ENCODE measurements at places on chromosomes 2 and 18.

- no peak for DNase-seq
Observed at GRCh38 chr2:178006710-178007109, 65.9 kb downstream of the PDE11A start.

DNA sequence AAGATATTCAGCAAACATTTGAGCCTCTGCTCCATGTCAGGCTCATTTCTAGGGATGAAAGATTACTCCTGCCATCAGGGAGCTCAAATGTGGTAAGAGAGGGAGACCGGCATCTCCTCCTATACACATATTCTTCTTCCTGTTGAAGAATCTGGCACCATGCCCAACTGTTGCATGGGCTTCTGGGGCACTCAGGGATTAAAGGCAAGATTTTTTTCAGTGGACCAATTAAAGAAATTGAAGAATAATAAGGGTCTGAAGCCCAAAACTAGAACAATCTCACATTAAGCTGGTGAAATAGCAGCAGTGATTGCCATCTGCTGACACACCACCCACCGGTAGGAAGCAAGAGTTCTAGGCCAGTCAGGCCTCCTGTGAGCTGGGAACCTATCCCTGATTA lies 145.4 kb upstream of the LYPD6 start:
- DNase-seq, result no peak

- DNase-seq, result no peak
Observed at GRCh38 chr18:23887493-23887892, 127.1 kb upstream of the TTC39C start.

GRCh38 chr2:220077488-220077887 lies 450.1 kb downstream of the SLC4A3 start:
- no peak for DNase-seq

- DNase-seq, result no peak
Observed at GRCh38 chr18:57432751-57433400, 2.3 kb upstream of the ONECUT2 start.

GRCh38 chr2:160538559-160539355 lies 45.1 kb upstream of the RBMS1 start:
- DNase-seq, result no peak

DNA sequence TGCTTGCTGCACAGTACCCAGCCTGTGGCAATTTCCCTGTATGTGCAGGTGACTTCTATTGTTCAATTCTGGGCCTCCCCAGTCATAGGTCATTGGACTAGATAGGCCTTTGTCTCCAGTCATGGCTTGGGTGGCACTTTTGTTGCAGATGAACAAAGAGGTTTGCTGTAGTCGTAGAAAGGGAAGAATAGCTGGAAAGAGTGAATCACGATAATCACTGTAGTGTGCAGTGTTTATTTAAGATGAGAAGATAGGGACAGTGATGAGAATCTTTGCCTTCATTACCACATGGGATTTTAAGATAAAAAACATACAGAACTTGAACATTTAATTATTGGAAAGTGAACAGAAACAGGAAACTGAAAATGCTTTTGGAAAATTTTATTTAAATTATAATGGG lies 156.1 kb upstream of the CYRIA start:
- DNase-seq, result no peak

GRCh38 chr2:108449410-108450130 lies 564 bp downstream of the GCC2 start:
- DNase-seq, result no peak

GRCh38 chr2:236629961-236630872 lies 60.6 kb downstream of the ACKR3 start:
- no peak for DNase-seq

GRCh38 chr2:44130441-44130840 lies 38.2 kb upstream of the PPM1B start:
- no peak for DNase-seq

DNA sequence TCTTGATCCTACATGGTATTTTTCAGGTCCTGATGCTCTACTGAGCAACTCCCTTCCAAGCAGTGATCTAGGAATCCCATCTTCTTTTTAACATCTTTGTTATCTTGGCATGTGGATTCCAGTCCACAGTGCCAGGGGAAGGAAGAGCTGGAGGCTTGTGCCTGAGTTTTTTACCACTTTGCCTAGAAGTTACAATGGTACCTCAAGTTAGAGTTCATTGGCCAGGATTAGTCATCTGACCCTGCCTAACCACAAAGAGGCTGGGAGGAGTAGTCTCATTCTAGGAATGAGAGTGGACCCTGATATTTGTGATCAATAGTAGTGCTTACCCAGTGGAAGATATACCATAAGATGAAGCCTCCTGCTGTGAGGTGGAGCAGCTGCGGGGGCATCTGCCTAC lies 109.3 kb downstream of the ADCYAP1 start:
- DNase-seq, result no peak

- no peak for DNase-seq
Observed at GRCh38 chr2:46451131-46451711, 28.1 kb upstream of the TMEM247 start.

DNA sequence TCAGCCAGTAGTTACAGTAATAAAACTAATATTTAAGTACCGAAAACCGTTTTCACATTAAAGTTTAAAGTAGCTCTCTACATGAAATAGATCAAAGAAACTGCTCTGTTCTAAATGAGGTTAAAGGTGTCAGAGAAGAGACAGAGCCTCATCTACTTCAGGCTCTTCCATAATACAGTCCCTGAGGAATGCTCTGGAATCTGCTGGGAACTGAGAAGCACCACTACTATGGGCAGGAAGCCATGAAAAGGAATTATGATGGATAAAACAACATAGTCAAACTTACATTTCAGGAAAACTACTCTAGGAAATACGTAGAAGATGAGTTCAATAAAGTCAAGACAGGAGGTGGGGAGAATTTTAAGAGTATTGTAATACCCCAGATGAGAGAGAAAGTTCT lies 60.0 kb downstream of the ROCK1 start:
- no peak for DNase-seq

- DNase-seq, result no peak
Observed at GRCh38 chr2:24824966-24825882, 32.0 kb downstream of the CENPO start.

DNA sequence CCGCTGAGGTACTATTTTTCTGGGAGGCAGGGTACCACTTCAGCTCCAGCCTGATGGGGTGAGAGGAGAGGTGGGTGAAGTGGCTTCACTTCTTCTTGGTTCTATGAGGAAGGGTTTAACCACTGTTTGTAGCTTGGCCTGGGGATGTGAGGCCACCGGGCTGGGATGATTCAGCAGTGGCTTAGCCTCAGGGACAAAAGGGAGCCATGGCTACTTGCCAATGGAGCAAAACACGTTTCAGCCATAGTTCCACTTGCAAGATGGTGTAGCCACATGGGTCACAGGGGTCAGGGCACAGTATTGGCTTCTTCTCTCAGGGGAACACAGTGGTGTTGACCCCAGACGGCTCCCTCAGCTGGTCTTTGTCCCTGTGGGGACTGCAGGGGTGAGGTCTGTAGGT lies 14.9 kb downstream of the ZDBF2 start:
- DNase-seq, result no peak

DNA sequence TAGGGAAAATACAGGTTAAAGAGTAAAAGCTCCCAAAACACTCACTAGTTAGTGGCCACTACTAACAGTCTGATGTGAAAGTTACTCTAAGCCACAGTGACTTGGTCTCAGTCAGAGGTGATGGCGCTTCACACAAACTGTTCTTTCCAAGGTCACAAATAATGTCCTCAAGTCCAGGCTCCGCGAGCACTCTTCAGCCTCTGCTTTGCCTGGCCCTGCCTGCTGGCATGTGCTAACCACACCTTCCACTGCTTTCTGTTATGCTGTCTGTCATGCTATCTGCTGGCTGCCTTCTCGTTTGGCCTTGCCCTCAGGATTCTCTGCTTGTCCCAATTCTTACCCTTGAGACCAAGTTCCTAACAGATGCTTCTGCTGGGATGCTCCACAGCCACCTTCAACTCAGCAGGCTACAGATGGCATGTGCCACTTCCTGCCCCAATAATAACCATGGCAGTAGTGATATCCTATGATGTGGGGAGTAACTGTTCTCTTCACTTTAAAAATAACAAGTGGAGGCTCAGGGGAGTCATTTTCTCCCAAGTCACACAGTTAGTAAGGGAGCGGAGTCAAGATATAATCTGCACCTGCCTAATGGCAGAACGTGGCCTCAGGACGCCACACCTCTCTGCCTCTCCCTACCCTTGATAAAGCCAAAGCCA lies 75.7 kb downstream of the ZAP70 start:
- DNase-seq, result no peak

- no peak for DNase-seq
Observed at GRCh38 chr2:176117162-176117822, 714 bp downstream of the HOXD10 start.

DNA sequence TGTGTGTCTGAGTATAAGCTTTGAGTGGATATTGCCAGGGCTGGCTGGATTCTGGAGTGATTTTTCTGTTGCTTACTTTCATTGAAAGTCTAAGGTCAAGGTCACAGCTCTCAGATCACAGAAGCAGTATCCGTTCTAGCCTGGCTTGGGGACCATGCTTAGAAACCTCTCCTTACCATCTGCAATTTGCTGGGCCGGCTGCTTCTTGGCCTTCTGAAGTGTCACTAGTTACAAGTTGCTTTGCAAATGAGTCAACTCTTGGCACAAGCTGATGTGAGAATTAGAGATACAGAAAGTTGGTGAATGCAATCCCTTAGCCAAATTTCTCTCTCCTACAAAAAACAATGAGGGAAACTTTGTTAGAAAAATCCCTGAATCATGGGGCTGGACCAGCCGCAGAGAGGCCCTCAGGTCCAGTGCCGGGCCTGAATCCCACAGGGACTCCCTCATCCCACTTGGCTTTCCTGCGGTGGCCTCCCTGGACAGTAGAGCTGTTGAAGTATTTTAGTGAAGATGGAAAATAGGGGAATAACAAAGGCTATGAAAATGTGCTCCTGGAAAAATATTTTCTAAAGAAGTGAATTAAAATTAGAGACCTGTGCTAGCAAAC lies 92.7 kb upstream of the CNGA3 start:
- DNase-seq, result no peak

- no peak for DNase-seq
Observed at GRCh38 chr2:120430957-120431356, 85.0 kb downstream of the INHBB start.

GRCh38 chr2:235552671-235553070 lies 58.8 kb downstream of the AGAP1 start:
- DNase-seq, result no peak

DNA sequence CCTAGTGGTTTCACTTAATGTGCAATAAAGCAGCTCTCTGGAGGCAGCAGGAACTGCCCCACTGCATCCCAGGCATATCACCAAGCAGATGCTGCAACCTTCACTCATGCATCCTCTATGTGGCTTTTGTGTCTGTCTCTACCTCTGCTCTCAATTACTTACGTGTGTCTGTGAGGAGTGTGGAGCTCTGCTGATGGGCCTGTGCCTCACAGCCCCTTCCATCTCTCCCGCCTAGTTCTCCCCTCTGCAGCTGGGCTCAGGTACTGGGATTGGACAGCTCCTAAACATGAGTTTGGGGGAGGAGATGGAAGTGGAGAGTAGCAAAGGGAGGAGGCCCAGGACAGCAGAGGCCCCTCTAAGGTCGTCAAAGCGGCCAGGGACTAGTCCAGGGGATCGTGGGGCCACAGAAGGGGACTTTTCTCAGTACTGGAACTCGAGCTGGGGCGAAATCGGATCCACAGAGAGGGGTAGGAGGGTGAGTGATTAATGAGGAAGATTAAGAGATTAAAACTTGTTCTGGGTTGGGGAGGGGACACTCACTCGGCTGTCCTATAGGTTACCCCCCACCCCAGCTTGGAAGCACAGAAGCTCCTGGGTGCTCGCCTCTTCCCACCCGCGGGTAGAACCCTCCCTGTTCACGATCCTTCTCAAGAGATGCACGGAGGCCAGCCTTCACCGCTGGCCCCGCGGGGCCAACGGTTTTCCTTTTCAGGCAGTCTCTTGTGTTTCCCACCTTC lies 2.1 kb upstream of the LBX2 start:
- DNase-seq, result no peak

DNA sequence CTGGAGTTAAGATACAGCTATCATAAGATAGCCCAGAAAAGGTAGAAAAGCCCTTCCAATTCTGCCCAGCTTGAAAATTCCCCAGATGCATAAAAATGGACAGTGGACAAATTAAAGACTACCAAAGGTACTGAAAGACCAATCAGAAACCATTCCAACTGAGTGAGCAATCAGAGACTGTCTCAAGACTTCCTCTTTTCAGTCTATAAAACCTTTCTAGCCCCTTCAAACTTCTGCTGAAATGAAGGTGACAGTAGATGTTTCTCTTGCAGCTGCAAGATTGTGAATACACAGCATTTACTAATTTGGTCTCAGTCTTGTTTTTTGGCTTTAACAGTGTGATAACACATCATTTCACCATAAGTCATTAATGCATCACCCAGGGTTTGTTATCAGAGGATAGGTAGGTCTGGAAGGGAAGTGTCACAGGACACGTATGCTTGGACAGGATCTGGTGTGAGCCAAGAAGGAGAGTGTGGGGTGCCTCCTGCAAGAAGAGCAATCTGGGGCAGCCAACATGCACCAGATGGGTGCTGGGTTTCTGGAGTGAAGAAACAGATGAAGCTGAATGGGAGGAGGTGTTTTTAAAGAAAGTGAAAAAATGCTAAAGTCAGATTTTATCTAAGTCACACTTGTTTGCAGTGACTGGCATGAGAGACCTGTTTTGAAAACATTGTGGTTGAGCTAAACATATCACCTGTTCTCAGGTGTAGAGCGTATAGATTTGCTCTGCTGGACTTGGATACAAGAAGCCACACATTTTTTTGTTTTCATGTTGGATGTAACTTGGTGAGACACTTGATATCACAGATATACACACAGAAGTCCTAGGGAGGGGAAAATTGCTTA lies 75.3 kb upstream of the DDX18 start:
- no peak for DNase-seq

GRCh38 chr2:120302301-120302700 lies 43.6 kb upstream of the INHBB start:
- DNase-seq, result no peak

DNA sequence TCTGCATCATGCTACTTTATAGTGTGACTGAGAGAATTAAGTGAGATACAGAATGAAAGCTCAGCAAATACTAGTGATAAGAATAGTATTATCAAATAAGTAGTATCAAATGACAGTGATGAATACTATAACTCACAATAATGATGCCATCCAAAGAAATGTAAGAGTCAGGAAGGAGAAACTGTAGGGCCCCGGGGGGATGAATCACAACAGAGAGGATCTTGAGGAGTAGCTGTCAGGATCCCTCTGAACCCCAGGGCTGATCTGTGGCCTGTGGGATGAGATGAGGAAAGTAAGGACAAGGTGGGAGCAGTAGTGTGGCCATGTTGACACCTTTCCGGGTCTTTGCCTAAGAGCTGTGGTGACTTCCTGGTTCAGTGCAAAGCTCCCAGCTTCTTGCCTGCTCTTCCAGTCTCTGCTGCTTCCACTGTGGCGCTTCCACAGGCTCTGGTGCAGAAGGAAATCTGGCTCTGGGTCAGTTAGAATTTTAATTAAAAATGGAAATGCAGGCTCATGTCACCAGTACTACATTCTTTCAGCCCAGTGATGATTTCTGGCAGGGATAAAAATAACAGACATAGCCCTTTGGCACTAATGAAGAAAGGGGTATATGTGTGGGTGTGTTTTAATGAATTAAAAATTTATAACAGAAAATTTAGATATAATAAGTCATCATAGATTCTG lies 166.9 kb downstream of the MYO3B start:
- no peak for DNase-seq

Measured in RCC 7860 (cell line).